ENCODE measurements at places on chromosomes 1 and 21.

GRCh38 chr1:90509225-90510048, 207.7 kb downstream of the BARHL2 start:
- no peak for DNase-seq

DNA sequence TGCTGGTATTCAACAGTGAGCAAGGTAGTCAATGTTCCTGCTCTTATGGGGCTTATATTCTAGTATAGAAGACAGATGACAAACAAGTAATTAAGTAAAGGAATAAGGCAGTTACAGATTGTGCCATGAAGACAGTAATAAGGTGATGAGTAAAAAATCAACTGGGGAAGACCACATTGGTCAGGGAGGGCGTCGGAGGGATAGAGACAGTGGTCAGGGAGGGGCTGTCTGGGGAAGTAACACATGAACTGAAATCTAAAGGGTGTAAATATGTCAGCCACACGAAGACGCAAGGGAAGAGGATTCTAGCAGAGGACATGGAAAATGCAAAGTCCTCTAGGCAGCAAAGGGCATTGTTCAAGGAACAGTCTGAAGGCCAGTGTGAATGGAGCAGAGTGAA, 10.1 kb downstream of the IL12RB2 start:
- no peak for DNase-seq

GRCh38 chr1:167629681-167630567, at the start of gene RCSD1:
Gene RCSD1, plus strand, starts transcription at chr1:167630232. Its CDS starts 192 bp downstream, at chr1:167630424.
- DNase-seq = no peak

- no peak for DNase-seq
Measured at GRCh38 chr21:29801122-29801521, 138.7 kb downstream of the GRIK1 start.

GRCh38 chr21:25002676-25003075, 604.6 kb downstream of the MRPL39 start:
- no peak for DNase-seq

DNA sequence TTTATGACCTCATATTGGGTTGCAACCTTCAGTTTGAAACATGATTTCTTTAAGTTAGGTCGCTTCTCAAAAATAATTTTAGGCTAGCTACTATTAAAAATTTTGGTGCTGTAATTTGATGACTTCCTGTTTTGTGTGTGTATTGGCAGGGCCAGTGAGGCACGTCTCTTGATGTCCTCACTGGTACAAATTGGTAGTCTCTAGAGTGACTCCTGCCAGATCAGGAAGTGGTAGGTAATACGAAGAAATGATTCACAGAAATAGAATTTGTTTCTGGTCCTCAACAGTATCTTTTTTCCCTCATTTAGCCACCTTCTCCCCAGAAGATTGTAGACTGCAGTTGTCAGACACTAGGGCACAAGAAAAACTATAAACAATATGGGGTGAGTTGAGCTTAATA, 120.9 kb upstream of the KIAA1614 start:
- no peak for DNase-seq

DNA sequence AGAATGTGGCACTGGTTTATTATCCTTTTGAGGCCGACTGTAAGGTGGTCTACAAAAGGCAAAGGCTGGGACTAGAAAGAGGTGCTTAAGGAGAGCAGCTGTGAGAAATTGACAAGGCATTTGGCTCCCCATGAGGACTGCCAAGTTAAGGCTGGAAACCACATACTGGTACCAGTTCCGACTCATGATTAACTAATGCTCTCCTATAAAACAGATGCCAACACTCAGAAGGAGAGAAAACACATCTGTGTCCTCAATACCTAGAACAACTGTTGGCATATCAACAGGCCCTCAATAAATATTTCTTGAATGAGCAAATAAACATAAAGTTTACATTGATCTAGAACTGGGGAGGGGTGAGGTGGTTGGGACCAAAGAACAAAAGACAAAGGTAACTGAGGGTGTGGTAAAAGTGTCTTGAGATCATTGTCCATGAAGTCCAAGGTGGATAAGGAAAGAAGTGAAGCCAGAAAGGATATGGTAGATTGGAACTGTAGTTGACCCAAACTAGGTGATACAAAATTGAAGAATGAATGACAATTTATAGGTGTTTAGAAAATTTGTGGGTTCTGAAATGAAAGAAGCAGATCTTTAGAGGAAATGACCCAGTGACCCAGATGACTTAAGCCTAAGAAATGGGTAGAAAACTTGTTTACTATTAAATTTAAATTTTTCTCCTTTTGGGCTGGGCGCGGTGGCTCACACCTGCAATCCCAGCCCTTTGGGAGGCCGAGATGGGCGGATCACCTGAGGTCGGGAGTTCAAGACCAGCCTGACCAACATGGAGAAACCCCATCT, 16.9 kb upstream of the MCL1 start:
- DNase-seq = no peak

GRCh38 chr1:204493984-204494280, 673 bp downstream of the PIK3C2B start:
- DNase-seq = no peak

GRCh38 chr1:234393190-234393589, 19.9 kb downstream of the COA6 start:
- DNase-seq = no peak

- no peak for DNase-seq
Measured at GRCh38 chr1:206766251-206766856, 4.2 kb upstream of the IL19 start.

DNA sequence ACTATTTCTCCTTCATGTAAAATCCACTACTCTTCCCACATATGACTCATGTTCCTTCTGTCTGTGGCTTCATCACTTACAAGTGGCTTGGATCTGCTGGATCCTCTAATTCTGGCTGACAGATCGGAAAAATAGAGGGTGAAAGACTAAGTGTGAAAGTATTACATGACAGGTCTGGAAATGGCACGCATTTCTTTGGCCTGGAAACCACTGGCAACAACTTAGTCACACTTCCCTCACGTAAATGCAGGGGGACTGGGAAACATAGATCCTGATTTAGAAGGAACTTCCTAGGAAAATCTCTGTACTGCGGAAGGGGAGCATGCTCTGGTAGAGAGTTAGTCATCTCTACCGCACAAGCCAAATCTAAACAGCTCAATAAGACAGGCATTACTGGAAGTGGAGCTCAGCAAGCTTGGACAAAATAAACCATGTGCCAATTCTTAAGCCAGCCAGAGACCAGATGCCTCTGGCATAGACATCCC, 305.4 kb upstream of the PTBP2 start:
- DNase-seq = no peak

GRCh38 chr1:169692756-169693460, 18.5 kb downstream of the SELL start:
- DNase-seq = no peak

DNA sequence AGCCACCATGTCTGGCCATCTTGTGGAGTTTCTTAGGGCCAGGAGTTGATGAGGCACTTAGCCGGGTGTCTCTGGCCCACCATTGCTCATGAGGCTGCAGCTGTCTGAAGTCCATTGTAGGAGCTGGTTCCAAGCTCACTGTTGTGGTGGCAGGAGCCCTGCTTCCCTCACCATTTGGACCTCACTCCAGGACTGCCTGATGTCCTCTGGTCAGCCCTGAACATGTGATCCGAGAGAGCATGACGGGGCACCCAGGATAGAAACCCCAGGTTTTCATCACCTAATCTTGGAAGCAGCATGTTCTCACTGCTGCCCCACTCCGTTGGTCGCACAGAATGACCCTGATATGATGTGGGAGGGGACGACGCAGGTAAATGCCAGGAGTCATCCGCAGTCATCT, 56.2 kb upstream of the FAM3B start:
- no peak for DNase-seq

- DNase-seq = no peak
Measured at GRCh38 chr1:59409986-59410385, 113.1 kb downstream of the FGGY start.

DNA sequence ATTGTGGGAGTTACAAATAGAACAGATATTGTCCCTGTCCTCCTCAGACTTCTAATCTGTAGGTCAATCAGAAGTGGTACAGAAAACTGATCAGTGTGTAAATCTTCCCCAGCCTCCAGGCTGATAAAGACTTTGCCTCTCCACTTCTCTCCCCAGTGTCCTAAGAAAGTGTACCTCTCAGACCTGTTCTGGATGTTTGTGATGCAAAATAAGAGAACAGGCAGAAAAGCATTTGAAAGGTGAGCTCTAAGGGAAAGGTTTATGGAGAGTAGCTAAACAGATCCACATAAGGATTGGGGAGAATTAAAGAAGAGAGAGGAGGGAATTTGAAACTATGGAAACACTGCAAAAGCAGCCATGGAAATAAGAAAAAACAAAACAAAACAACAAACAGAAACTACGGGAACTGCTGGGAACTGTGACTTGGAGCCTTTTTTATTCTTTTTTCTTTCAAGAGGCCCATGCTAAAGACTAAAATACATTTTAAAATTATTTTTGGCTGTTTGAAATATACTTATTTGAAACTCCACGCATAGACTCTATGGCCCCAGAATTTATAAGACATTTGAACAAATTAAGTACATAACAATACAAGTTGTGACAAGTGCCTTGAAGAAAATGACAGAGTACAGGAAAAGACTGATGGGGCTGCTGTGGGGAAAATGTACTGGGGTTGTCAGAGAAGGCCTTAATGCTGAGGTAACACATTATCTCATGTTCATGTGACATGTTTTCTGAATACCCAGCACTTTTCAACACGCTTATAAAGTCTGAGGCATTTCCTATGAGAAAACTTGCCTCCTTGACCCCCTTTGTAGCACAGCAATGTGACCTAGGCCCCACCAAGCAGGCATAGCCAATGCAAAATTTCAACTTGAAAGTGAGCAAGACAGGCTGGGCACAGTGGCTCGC, 51.2 kb downstream of the TRAF5 start:
- DNase-seq = no peak

DNA sequence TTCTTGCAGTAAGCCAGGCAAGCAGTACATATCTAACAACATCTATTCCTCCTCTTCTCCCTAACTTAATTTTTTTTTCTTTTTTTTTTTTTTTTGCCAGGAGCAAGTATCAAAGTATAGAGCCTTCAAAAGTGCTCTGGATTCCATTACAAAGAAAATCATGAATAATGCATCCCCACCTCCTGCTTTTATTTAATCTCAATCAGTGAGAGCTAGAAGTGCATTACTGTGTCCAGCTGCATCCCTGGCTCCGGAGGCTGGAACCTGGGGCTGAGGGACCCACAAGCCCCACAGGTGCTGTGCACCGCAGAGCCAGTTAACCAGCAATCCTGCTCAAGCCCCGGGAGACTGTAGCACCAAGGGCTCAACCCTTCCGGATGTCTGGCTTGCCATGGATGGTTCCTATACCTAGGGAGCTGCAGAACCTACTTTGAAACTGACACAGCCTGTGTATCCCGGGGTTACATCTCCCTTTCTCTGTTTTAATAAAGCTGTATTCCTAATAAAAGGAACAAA, 455.9 kb upstream of the RUNX1 start:
- DNase-seq = no peak

DNA sequence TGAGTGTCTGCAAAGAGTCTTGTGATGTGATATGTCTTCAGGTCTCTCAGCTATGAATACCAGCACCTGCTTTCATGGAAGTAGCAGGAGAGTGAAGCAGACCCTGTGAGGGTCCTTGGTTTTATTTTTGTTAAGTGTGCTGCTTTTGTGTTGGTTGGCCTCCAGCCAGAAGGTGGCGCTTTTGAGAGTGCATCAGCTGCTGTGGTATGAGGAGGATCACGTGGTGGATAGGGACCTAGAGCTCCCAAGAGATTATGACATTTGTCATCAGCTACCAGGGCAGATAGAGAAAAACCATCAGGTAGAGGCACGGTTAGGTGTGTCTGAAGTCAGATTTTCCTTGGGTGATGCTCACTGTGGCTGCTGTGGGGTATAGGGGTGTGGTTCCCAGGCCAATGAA, 1232.1 kb downstream of the MRPL39 start:
- DNase-seq = no peak

GRCh38 chr1:110466646-110467280, 15.8 kb downstream of the PROK1 start:
- no peak for DNase-seq

GRCh38 chr1:90834354-90834885, 117.3 kb upstream of the BARHL2 start:
- no peak for DNase-seq

- DNase-seq = no peak
Measured at GRCh38 chr1:198291036-198291435, 134.2 kb downstream of the NEK7 start.

GRCh38 chr1:243346468-243346867, 90.6 kb downstream of the SDCCAG8 start:
- no peak for DNase-seq

DNA sequence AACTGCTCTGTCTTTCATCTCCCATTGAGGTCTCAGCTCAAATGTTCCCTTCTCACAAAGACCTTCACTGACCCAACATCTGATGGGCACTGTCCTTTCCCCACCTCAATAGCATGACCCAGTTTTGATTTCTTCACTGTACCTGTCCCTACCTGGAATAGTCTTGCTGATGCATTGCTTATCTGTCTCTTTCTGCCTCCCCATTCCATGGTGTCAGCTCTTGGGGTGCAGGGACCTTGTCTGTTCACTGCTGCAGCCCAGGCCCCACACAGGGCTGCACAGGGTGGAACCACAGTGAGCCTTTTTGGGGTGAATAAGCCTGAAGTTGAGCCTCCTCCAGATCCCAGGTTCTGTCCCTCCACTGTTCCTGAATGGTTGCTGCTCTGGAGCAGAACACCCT, 414.9 kb downstream of the PTPRU start:
- DNase-seq = no peak

DNA sequence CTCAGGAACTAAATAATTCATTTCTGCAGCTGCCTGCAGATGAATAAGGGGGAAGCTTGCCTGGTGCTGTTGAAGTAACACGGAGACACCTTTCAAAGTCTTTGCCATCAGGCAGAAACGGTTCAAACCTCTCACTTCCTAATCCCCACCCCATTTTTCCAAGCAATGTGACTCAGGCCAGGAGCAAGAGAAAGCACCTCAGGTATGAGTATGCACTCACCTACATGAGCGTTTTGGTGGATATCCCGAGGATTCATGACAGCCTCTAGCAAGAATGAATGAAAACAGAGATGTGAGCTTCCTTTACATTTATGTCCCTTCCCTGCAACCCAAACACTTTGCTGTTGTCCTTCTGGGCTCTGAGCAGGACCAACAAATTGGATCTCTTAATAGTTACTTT, 63.4 kb upstream of the LAX1 start:
- no peak for DNase-seq

DNA sequence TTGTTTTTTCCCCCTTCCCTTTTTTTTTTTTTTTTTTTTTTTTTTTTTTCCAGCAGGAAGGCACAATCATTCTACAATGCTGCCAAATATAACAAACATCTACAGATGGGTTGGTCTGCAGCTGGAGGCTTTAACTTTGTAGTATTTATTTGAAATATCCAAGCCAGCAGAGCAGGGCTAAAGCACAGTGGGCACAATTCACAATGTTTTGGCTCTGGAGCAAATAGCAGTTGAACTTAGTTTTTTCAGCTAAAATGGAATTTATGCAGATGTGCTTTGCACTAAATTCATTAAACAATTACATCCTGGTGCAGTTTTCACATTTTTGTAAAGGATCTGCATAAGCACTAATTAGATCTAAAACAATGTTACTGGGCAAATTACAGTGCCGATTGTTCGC, 39.8 kb upstream of the ZBTB18 start:
- DNase-seq = no peak

DNA sequence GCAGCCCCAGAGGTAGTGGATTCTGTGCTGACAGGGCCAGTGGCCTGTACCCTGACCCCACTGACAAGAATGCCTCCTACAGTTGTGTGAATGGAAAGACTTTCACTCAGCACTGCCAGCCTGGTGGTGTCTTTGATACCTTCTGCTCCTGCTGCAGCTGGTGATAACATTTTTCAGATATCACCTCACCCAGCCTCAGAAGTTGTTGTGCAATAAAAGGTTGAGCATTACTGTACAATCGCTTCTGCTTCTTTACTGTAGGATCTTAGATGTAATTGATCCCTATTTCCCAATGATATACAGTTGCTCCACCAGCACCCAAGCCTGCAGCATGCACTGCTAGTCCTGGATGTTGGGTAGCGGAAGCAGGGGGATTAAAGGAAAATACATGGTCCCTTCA, 4.8 kb upstream of the CHIA start:
- no peak for DNase-seq
